BJ (cell line): ENCODE measurements at places on chromosomes 4 and X.

DNA sequence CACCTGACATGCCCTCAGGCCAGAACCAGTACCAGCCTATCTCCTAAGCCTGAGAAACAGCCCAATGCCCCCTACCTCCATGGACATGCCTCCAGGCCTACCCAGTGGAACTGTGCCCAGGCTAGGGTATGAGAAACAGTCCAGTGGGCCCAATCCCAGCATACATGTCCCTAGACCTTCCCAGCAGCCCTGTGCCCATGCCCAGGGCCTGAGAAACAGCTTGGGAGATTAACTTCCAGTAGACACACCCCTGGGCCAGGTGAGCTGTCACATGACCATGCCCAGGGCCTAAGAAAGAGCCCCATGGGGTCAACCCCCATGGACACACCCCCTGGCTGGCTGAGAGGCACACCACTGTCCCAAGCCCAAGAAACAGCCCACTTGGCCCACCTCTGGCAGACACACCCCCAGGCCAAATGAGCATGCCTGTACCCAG, 78.8 kb downstream of the CBR4 start:
- DNase-seq: no peak

DNA sequence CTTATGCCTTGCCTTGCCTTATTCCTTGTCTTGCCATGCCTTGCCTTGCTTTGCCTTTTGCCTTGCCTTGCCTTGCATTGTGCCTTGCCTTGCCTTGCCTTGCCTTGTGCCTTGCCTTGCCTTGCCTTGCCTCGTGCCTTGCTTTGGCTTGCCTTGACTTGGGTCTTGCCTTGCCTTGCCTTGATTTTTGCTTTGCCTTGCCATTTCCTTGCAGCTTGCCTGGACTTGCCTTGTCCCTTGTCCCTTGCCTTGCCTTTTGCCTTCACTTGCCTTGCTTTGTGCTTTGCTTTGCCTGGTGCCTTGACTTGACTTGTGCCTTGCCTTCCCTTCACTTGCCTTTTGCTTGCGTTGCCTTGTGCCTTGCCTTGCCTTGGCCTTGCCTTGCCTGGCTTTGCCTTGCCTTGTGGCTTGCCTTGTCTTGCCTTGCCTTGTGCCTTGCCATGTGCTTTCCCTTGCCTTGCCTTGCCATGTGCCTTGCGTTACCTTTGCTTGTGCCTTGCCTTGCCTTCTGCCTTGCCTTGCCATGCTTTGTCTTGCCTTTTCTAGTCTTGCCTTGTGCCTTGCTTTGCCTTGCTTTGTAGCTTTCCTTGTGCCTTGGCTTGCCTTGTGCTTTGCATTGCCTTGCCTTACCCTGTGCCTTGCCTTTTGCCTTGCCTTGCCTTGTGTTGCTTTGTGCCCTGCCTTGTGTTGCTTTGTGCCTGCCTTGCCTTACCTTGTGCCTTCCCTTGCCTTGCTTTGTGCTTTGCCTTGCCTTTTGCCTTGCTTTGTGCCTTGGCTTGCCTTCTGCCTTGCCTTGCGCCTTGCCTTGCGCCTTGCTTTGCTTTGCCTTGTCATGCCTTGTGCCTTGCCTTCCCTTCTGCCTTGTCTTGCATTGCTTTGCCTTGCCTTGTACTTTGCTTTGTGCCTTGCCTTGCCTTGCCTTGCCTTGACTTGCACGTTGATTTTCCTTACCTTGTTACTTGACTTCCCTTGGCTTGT, 92.8 kb downstream of the TAB3 start:
- no peak for DNase-seq

GRCh38 chrX:65581661-65582339, 47.2 kb upstream of the LAS1L start:
- DNase-seq: no peak

- DNase-seq: no peak
Observed at GRCh38 chr4:15963001-15963451, at the start of gene FGFBP2. FGFBP2 (minus strand) TSS chr4:15963175; CDS start chr4:15963129, 46 bp downstream.

GRCh38 chr4:143407474-143407873, 70.8 kb downstream of the GAB1 start:
- DNase-seq: no peak
